ENCODE measurements at places on chromosomes 16 and 17. TPM values are rescaled to one million over a fixed set of nuclear protein-coding genes. Genes with fewer than 3 reads are reported as not detected.

The KRTAP9-2 gene
- not detected for total RNA-seq

The NOD2 gene
- 6.6 TPM for total RNA-seq

The CD300H gene
- not detected for total RNA-seq

GRCh38 chr16:58124601-58124915 is 4.6 kb downstream of the CFAP20 start:
- no peaks in the 10 kb centered on the region for H3K36me3 ChIP-seq
- H3K4me1 ChIP-seq, result peaks cover 70% of the 10 kb centered on the region
- no peak for DNase-seq
- no peak overlapping the region for H3K4me3 ChIP-seq
- no peak overlapping the region for H3K27ac ChIP-seq

GRCh38 chr16:27374221-27374803 is 27.7 kb upstream of the IL21R start:
- peaks cover 16% of the 10 kb centered on the region for H3K36me3 ChIP-seq
- H3K27ac ChIP-seq, result no peak overlapping the region
- peak; percentile 49 for DNase-seq
- H3K27me3 ChIP-seq, result no peaks in the 10 kb centered on the region
- no peak overlapping the region for H3K4me3 ChIP-seq

- no peak for DNase-seq
- H3K36me3 ChIP-seq, result peaks cover 35% of the 10 kb centered on the region
- H3K4me1 ChIP-seq, result no peaks in the 10 kb centered on the region
- no peaks in the 10 kb centered on the region for H3K27me3 ChIP-seq
Measured at GRCh38 chr17:61852857-61853256, 10.5 kb downstream of the BRIP1 start.

DNA sequence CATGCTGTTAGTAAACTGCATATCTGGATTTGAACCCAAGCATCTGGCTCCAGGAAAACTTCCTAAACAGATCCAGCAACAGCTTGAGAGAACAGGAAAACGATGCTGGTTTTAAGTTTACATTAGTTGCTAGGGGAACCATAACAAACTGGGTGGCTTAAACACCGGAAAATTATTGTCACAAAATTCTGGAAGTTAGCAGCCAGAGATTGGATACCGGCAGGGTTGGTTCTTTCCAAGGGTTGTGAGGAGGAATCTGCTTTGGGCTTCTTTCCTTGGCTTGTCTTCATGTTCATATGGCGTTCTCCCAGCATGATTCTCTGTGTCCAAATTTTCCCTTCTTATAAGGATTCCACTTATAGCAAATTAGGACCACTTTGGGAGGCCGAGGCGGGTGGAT is 276.9 kb upstream of the TOM1L1 start:
- H3K27me3 ChIP-seq, result no peaks in the 10 kb centered on the region
- DNase-seq, result no peak
- H3K36me3 ChIP-seq, result no peaks in the 10 kb centered on the region
- H3K4me3 ChIP-seq, result no peak overlapping the region
- no peak overlapping the region for H3K27ac ChIP-seq

DNA sequence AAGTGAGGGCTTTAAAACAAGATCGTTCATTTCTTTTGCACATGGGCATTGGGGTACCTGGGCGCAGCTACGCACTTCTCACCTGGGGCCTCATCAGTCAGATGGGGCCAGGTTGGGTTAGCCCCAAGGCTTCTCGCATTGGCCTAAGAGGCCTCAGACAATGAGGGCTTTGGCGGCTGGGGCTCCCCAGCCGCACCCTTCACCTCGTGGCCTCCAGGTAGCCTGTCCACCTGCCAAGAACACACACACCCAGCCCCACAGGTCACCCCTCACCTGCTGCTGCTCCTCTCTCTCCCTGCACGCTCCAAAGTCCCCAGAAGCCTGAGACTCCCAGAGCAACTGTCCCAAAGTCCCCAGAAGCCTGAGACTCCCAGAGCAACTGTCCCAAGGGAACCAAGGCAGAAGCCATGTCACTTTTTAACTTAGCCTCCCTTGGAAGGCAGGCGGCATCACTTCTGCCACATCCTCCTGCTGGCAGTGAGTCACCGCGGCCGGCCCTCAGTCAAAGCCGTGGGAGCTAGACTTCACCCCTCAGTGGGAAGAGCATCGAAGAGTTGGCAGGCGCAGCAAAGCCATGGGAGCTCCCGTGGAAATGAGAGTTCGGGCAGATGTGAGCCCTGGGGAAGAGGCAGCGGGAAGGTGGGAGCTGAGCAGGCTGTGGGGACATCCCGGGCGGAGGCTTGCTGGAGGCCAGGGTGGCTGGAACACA is 78.9 kb upstream of the PLCG2 start:
- H3K4me1 ChIP-seq, result no peaks in the 10 kb centered on the region
- DNase-seq, result no peak
- no peak overlapping the region for H3K4me3 ChIP-seq
- H3K27ac ChIP-seq, result no peak overlapping the region
- H3K27me3 ChIP-seq, result no peaks in the 10 kb centered on the region

DNA sequence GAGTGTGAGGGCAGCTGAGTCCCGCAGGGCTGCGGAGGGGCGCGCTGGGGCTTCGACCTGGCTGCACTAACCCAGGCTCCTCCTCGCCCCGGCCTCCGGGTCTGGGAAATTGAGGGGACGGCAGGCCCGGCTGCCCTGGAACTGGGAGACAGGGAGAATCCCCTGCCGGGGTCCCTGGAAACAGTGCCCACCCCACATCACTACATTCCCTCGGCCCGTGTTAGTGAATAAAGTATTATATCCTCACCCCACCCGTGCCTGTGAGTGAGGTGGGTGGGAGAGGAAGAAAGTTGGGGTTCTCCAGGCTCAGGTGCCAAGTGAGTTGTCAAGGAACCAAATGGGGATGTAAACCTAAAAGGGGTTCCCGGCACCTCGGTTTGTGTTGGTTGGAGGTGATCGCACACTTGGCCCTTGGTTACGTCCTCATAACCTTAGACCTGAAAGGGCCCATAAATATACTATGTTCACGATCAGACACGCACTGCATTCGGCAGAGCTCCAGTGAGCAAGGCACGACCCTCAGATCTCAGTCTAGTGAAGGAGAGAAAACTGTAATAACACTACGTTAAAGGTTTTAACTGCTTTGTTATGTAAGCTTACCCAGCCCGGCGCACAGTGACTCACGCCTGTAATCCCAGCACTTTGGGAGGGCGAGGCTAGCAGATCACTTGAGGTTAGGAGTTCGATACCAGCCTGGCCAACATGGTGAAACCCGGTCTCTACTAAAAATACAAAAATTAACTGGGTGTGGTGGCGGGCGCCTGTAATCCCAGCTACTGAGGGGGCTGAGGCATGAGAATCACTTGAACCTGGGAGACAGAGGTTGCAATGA is 11.2 kb downstream of the ZNF771 start:
- DNase-seq, result peak; percentile 31
- H3K27me3 ChIP-seq, result no peaks in the 10 kb centered on the region
- peaks cover 30% of the 10 kb centered on the region for H3K4me1 ChIP-seq

DNA sequence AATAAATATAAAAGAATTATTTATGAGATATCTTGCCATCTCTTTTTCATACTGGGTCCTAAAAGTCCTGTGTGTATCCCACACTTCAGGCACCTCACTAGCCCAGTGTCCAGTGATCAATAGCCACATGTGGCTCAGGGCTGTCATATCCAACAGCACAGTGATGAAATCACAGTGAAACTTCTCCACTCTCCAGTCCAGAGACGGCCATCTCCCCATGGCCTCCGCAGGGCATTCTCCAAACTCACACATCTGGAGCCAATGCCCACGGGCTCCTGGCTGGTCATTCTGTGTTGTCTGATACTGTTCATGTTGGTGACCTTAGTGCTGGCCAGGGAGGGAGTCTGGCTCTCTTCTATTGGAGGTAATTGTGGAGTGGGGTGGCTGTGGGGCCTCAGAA is 125.2 kb upstream of the SDK2 start:
- H3K4me3 ChIP-seq, result no peak overlapping the region
- no peaks in the 10 kb centered on the region for H3K4me1 ChIP-seq
- DNase-seq, result no peak

DNA sequence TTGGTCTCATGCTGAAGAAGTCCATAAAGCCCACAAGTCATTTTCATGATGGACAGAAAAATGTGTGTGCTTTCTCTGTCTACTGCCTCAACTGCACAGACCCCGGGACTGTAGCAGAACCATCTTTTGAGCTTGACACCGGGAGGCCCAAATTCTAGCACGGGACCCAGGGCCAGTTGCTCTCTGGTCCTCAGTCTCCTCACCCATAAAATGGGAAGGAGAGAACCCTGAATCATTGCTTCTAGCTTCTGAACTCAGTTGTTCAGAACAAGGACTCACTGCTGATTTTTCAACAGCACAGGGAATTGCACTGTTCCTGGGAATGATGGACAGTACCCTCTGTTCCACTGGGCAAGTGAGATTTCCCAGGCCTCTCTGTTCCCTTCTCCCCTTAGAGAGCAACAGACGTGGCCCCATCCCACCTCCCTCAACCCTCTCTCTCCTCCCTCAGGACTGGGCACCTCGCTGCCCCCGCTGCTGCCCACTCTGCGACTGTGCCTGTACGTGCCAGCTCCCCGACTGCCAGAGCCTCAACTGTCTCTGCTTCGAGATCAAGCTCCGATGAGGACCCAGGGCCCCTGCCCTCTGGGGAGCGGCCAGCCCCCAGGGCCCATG is 2.2 kb upstream of the ALDOA start:
- peaks cover 37% of the 10 kb centered on the region for H3K36me3 ChIP-seq
- H3K4me1 ChIP-seq, result peaks cover 15% of the 10 kb centered on the region
- peak overlapping the region; percentile 88 for H3K4me3 ChIP-seq
- DNase-seq, result no peak

- no peak overlapping the region for H3K4me3 ChIP-seq
- H3K27me3 ChIP-seq, result no peaks in the 10 kb centered on the region
- H3K27ac ChIP-seq, result no peak overlapping the region
- H3K4me1 ChIP-seq, result peaks cover under 1% of the 10 kb centered on the region
Measured at GRCh38 chr17:81267390-81268067, 27.6 kb downstream of the SLC38A10 start.

DNA sequence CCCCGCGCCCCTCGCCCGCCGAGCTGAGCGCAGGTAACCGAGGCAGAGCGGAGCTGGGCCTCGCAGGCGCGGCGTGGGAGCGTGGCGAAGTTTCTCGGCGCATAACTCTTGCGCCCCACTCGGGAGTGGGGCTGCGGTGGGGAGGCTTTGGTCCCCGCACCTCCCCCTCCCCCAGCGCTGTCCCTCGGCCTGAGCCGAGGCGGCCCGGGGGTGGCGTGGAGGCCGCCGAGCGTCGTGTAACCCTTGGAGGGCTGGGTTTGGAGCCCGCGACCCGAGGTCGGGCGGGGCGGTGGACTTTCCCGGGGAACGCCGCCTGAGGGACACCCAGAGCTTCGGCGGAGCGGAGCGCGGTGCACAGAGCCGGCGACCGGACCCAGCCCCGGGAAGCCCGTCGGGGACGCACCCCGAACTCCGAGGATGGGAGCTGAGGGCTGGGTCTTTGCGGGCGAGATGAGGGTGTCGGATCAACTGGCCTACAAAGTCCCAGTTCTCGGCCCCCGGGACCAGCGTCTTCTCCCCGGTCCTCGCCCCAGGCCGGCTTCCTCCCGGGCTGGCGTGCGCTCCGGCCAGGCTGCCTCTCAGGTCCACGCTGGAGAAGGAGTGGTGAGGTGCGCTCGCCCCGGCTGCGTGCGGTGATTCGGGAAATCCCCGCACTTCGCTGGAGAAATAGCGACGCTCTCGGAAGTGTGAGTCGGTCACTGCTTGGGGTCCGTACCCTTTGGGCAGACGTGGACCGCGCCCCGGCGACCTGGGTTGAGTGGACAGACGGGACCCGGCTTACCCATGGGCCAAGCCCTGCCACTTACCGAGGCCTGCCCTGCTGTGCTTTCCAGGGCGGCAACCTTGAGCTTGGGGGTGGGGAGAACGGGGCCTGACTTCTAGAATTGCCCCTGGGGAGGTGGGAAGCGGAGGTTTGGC is 168.4 kb downstream of the RAB11FIP4 start:
- H3K4me3 ChIP-seq, result peak overlapping the region; percentile 1
- peaks cover 18% of the 10 kb centered on the region for H3K4me1 ChIP-seq
- H3K36me3 ChIP-seq, result no peaks in the 10 kb centered on the region

- peaks cover 20% of the 10 kb centered on the region for H3K27me3 ChIP-seq
- H3K4me1 ChIP-seq, result no peaks in the 10 kb centered on the region
- no peak for DNase-seq
- no peaks in the 10 kb centered on the region for H3K36me3 ChIP-seq
- H3K27ac ChIP-seq, result no peak overlapping the region
Measured at GRCh38 chr17:74153456-74153810, 50.0 kb upstream of the RPL38 start.

DNA sequence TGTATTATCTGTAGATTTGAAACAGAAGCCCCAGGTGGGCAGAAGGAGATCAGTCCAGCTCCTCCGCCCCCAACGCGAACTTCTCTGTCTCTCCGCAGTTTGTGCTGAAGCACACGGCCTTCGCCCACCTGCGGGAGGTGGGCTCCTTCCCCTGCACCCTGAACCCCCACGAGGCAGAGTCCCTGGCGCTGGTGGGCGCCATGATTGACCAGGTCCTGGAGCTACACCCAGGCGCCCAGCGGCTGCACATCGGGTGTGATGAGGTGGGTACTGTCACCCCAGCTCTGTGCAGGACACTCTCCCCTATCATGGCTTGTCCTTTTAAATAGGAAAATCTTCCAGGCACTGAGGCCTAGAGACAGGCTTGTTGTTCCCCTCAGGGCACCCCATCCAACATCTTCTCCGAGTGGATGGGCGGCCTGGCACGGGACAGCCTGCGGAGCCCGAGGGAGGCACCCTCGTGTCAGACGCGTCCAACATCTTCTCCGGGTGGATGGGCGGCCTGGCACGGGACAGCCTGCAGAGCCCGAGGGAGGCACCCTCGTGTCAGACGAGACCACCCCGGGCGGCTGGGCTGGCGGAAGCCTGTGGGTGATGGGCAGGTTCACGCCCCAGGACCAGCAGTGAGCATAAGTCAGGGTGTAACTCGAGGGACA is 15.3 kb upstream of the OGFOD3 start:
- H3K27me3 ChIP-seq, result no peaks in the 10 kb centered on the region
- H3K36me3 ChIP-seq, result peaks cover 3% of the 10 kb centered on the region
- H3K4me1 ChIP-seq, result peaks cover 13% of the 10 kb centered on the region
